ENCODE measurements at places on chromosomes 7 and 10.

- no peak for DNase-seq
Measured at GRCh38 chr7:116173051-116174028, 37.0 kb upstream of the TES start.

DNA sequence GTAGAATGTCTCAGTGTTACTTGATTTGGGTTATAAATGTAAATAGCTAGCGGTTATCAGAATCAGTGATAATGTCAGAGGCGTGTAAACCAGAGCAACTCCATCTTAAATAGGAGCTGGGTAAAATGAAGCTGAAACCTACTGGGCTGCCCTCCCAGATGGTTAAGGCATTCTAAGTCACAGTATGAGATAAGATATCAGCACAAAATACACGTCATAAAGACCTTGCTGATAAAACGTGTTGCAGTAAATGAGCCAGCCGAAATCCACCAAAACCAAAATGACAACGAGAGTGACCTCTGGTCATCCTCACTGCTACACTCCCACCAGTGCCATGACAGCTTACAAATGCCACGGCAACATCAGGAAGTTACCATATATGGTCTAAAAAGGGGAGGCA, 172.3 kb downstream of the CHRM2 start:
- DNase-seq, result no peak

GRCh38 chr10:97134983-97135382, 50.8 kb downstream of the SLIT1 start:
- DNase-seq, result no peak

DNA sequence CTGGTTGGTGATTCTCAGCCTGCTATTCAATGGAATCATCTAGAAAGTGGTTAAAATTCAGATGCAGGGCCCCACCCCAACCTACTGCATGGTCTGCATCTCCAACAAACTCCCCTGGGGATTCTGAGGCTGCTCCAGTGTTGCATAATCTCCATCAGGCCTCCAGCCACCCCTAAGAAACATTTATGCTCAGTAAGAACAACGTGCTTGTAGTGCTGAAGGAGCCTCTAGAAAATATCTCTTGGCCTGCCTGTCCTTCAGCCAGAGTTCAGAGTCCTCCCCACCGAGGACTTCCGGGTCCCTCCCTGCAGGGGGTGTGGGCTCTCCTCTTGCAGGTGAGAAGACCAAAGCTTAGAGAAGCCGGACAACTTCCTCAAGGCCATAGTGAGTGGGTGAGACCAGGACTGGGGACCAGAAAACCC, 159.8 kb downstream of the SH3PXD2A start:
- no peak for DNase-seq

DNA sequence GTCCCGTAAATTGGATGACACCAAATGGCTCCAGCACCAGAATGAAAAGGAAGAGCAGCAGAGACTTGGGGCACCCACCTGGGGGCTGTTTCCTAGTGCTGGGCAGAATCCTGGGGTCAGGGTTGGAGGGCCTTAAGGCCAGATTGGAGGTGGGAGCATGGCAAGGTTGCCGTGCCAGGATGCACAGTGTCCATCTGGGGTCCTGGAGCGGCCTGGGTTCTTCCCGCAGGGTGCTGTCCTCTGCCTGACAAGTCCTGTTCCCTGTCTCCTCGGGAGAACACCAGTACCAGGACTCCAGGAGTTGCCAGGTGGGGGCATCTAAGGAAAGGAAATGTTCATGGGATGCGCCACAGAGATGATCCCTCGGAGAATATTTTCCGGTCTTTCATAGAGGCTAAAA, 42.8 kb downstream of the MGMT start:
- DNase-seq, result no peak

DNA sequence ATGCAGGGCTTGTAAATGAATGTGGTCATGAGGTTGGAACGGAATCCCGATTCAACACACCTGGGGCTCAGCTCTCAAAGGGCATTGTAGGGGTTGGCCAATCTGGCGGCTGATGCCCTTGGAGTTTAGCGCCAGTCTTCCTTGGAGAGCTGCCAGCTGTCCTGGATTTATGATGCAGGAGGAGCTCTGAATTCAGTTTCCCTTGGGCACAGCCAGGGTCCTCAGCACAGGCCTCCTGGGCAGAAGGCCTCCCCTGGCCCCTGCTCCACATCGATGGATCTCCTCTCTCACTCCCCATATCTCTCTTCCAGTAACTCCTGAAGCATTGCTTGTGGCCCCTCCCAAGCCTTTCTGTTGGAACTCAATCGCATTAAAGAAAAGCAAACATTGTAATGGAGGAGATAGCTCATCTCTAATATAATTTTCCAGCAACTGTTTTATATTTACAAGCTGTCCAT, 985 bp upstream of the CYTH3 start:
- DNase-seq, result no peak

DNA sequence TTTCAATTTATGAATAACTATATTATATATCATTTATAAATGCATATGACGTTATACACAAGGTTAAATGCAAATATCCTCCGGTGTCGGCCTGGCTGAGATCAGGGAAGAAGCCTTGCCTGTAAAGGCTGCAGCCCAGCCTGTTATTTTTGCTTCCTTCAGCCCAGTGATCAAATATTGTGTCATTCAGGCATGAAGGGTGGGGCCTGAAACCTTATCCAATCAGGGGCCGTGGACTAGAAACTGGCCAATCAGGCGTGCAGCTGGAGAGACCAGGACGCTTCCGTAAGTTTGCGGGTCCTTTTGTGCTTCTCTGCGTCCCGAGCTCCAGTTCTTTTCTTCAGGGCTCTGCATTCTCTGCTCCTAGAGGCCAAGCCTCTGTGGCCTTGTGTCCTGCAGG, at the start of gene ZNF722:
TSS of gene ZNF722 (plus strand) at position 301 of the 400 bp plus-strand sequence. CDS start 113 bp downstream, outside the sequence.
- no peak for DNase-seq

DNA sequence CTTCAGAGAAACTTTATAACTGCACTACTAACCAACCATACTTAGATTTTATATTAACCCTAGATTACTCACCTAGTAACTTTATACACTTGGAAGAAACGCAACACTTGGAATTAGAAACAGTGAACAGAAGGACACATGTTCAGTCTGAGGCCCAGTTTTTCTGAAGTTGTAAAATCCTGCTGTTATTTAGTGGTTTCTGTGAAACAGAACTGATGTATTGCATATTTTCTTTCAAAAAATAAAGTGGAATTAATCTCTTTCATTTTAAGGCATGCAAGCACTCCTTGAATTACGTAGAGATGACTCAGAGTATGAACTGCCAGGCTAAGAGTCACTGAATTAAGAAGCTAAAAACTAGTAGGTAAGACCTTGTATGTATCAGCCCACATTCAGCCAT, 215.8 kb downstream of the SKAP2 start:
- DNase-seq, result no peak

Measured in bone marrow (tissue), 2 donors.